ENCODE measurements at places on chromosomes 3 and 15.

GRCh38 chr3:81851176-81851575 is 89.7 kb upstream of the GBE1 start:
- no peak for DNase-seq

DNA sequence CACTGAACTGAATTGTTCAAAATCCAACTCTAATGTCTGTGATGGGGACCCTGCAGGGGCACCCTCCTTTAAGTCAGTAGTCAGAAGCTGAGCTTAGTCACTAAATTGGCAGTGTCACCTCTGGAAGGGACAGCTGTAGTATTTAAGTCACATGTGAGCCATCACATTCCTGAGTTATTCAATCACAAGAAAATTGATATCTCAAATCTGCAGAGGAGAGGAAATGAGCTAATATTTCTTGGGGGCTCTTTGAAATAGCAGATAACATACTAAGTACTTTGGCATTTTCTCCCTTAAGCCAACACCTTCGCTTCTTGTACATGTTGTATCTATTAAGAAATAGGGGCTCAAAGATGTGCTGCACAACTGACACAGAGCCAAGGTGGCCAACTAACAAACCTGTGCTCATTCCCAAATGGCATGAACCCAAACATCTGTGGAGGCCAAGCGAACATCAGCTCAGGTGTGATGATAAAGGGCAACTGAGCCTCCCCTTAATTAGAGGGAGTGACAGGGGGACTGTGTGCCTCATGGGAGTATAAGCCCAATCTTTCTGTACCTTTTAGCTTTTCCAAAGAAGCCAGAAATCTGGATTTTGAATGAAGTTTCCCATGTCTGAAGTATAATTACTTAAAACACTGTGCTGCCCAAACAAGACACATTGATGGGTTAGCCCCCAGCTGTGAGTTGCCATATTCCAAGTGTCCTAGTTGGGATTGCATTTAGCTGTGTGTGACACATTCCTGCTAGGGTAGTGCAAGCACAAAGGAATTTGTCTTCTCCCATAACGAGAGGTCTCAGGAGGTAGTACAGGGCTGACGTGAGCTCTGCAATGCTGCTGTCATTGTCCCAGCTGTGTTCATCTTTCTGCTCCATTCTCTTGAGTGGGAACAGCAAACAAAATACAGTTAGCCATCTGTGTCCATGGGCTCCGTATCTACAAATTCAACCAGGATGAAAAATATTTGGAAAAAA is 63.3 kb downstream of the ABHD5 start:
- no peak for DNase-seq

- no peak for DNase-seq
Measured at GRCh38 chr3:105013657-105014056, 353.1 kb upstream of the ALCAM start.

- DNase-seq = no peak
Measured at GRCh38 chr15:74146277-74146800, 16.0 kb downstream of the ISLR2 start.

GRCh38 chr3:62109534-62109933 is 263.8 kb downstream of the FEZF2 start:
- peak; percentile 40 for DNase-seq

GRCh38 chr3:188488801-188489200 is 334.8 kb downstream of the LPP start:
- DNase-seq = no peak

GRCh38 chr3:141012571-141012970 is 38.6 kb upstream of the SPSB4 start:
- DNase-seq = peak; percentile 3

- DNase-seq = no peak
Measured at GRCh38 chr3:189836795-189837194, 205.6 kb downstream of the TP63 start.

GRCh38 chr3:171770689-171771620 is 39.3 kb downstream of the PLD1 start:
- DNase-seq = peak; percentile 33

DNA sequence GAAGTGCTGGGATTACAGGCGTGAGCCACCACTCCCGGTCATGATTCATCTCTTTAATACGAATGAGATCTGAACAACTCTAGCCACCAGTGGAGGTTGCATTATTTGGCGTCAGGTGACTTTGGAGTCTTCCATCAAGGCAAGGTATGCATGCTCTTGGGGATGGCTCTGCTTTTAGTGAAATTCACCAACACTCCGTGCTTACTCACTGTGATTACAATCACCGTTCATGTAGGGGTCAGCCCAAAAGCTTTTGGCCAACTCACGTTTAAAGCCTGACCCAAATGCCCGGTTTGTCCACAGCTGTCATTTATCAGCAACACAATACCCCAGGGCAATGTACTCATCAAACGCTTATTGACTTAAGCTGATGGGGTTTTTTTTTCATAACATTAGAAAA is 155.4 kb downstream of the PDZRN3 start:
- no peak for DNase-seq

- no peak for DNase-seq
Measured at GRCh38 chr3:37491343-37491742, 317.0 kb upstream of the LRRFIP2 start.

DNA sequence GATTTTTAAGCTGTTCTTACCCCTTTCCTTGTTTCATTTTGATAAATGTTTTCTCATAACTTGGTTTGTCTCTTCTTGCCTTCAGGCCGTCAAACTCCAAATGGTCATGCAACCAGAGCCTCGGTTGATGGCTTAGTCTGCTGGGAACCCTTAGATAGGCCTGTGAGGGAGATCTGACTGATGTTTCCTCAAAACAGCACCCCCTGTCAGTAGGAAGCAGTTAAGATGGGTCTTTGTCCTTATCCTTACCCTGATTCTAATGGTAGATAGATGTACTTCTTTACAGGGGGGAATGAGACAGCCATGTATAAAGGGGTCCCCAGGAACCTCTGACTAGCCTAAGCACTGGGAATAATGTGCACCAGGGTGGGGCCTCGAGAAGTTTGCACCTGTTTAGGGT is 16.3 kb upstream of the OR5H1 start:
- DNase-seq = no peak

- no peak for DNase-seq
Measured at GRCh38 chr3:32474201-32474600, 28.5 kb downstream of the CMTM6 start.

GRCh38 chr3:31565288-31565687 is 32.6 kb downstream of the STT3B start:
- no peak for DNase-seq

- no peak for DNase-seq
Measured at GRCh38 chr3:156516961-156517360, 38.0 kb downstream of the SSR3 start.

DNA sequence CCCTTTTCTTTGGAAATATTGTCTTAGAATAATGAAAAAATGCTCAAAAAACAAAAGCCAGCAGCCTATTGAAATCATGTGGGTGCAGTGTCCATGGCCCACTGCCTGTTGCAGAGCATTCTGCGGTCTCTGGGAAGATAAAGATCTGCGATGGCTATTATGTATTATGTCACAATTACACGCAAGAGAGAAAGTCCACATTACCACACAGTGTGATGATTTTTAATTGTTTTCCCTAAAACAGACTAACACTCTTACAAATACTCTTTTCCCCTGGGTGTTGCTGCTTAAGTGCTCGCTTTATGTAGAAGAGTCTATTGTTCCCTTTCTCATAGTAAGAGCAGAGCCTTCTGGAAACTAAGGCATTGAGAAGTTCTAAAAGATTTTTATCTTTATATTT is 32.2 kb downstream of the SSR3 start:
- no peak for DNase-seq

GRCh38 chr3:152123457-152123856 is 145.3 kb upstream of the MBNL1 start:
- no peak for DNase-seq

- no peak for DNase-seq
Measured at GRCh38 chr15:67087507-67088172, 22.2 kb downstream of the SMAD3 start.

- DNase-seq = no peak
Measured at GRCh38 chr3:53005854-53006513, 39.9 kb downstream of the SFMBT1 start.

- no peak for DNase-seq
Measured at GRCh38 chr3:120640231-120640630, 41.8 kb downstream of the HGD start.

DNA sequence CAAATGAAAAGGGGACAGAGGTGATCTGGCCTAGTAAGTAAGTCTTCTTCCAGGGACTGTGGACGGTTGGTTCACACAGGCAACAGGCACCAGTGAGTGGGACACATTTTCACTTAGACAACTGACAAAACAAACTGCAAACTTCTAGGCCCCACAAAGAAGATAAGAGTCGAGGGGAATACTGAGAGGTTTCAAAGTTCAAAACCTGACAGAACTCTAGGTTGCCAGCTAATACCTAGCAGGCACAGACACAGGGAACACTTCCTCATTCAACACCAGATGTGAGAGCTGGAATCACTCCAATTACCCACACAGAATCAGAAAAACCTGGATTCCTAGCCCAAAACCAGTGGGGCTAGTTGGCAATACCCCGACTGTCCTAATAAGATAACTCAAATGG is 621.7 kb downstream of the ZPLD1 start:
- no peak for DNase-seq

GRCh38 chr3:126459763-126460127 is 15.9 kb downstream of the ZXDC start:
- DNase-seq = no peak

DNA sequence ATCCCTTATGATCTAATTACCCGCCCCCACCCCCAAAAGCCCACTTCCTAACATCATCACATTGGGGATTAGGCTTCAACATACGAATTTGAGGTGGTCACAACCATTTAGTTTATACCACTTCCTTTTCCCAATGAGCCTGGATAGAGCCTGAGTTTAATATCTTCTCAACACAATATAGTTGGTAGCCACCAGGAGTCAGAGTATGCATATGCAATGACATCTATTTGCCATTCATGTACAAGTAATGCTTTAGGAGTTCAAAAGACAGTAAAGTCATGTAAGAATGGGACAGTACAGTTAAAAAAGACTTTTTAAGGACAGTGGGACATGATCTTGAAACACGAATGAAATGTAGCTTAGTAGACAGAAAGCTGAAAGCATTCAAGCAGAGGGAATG is 172.4 kb downstream of the DCLK3 start:
- no peak for DNase-seq

All from NT2/D1 (cell line).